ENCODE measurements at places on chromosomes 2 and 18.

GRCh38 chr2:158553257-158553656 lies 96.5 kb downstream of the PKP4 start:
- no peak for DNase-seq

DNA sequence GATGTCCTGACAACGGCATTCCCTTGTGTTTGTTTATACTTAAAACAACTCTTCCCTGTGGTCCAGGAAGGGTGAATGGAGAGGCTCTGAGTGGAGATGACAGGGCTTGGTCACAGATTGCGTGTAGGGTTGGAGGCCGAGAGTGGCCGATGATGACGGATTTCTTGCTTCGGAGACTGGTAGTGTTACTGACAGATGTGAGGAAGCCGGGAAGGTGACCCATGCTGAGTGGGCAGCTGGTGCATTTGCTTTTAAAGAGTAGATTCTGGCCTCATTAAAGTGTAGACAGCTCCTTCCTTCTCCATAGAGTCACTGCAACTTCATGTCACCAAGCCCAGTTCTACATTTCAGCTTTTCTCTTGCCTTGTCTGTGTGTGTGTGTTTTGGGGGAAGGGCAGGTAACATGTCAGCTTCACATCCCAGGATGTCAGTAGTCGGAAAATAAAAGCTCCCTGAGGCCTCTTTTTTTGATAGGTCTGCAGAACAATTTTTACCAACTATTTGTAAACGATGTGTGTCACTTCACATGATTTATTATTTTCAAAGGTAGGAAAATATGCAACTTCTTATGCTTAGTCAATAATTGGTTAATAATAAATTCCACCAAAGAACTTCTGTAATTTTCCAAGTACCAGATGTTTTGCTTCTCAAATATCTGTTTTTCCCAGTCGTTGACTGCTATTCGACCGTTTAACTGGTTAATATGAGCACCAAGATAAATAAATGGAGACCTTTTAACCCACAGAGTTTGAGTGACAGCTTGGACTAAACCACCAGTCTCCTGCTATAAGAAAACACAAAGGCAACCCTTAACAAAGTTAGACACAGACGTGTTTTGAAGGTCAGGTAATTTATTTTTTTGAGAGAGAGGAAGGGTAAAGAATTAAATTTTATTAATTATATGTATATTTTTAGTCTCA lies 436.9 kb downstream of the SLC4A3 start:
- DNase-seq, result no peak

DNA sequence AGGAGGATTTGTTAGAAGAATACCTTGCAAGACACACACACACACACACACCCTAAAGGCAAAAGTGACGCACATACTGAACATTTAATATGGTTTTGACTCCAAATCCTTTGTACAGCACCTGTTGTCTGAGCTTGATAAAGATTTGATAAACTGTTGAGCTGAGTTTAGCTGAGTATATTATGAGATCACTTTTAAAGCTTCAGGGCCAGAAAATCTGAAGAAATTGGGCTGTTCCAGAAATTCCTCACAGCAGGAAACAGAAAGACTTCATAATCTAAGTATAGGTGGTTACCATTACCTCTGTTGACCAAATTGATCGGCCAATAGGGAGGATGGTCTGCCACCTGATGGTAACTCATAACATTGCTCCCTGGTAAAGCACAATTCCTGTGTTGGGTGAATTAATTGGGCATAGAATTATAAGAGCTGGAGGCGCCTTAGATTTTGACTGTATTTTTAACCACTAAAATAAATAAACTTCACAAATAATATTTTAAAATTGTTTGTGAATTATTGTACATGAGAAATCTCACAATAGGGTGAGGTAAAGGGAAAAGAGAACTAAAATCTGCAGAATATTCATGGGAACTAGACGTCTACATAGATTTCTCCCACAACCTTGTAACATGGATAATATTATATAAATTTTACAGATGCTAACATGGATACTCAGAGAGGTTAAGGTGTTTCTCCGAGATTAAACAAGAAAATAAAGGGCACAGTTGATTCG lies 21.8 kb upstream of the RPIA start:
- DNase-seq, result peak; percentile 75

DNA sequence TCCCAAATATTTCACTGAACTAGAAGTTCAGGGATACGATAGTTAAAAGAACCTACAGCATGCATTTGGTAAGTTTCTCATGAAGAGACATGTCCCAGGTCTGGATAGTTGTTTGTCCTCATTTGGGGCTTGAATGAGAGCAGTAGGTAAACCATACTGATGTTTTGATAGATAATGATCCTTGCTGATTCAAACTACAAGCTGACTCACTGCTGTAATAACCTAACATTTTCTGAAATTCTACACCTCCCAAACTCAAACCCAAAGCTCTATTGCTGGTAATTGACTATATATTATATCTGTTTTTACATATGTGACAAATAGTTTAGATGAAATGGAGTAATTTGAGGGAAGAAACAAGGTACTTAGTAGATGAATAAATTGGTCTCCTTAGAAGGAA lies 154.1 kb upstream of the BOD1L2 start:
- no peak for DNase-seq

DNA sequence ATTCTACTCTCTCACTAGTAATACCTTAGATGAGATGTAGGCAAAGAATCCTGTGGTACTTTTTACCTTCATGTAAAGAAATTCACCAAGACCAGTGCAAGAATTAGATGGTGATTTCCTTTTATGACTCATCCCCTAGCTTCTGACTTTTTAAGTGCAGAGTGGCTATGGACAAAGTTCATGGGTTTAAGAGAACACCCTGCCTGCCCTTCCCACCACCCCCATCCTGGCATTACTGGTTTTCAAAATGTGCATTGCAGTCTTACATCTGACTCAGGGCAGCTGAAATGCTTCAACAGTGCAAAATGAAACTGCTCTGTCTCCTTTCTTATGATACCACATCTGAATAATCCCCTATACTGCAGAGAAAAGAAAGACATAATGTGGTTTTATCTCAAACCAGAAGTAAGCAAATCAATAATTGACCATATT lies 22.6 kb downstream of the MAIP1 start:
- DNase-seq, result no peak

GRCh38 chr18:57806978-57807285 lies 3.8 kb upstream of the ATP8B1 start:
- no peak for DNase-seq

DNA sequence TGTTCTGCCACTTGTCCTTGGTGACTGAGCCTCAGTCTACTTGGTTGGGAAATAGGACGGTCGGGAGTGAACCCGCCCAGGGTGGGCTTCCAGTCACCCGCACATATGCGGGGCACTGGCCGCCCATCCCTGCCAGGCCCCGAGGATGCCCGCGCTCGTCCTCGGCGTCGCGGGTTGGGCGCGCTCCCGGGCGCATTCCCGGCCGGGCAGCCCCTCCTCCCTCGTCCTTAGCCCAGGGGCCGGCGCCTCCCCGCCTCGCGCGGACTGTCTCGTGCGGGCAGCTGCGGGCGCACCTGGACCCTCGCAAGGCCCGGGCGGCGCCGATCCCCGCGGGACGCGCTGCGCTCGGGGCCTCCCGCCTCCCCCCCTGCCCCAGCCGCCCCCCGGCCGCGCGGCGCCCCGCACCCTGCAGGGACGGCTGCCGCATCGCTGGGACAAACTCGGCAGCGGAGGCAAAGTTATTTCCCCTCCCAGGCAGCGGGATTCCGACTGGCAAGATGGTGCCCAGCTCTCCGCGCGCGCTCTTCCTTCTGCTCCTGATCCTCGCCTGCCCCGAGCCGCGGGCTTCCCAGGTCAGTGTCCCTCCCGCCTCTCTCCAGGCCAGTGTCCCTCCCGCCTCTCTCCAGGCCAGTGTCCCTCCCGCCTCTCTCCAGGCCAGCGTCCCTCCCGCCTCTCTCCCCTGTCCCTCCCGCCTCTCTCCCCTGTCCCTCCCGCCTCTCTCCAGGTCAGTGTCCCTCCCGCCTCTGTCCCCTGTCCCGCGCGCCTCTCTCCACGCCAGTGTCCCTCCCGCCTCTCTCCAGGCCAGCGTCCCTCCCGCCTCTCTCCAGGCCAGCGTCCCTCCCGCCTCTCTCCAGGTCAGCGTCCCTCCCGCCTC lies at the start of gene FBLN7:
Gene FBLN7, plus strand, starts transcription at position 227 of the 874 bp plus-strand sequence. Its CDS starts 271 bp downstream, at position 498.
- DNase-seq, result no peak

DNA sequence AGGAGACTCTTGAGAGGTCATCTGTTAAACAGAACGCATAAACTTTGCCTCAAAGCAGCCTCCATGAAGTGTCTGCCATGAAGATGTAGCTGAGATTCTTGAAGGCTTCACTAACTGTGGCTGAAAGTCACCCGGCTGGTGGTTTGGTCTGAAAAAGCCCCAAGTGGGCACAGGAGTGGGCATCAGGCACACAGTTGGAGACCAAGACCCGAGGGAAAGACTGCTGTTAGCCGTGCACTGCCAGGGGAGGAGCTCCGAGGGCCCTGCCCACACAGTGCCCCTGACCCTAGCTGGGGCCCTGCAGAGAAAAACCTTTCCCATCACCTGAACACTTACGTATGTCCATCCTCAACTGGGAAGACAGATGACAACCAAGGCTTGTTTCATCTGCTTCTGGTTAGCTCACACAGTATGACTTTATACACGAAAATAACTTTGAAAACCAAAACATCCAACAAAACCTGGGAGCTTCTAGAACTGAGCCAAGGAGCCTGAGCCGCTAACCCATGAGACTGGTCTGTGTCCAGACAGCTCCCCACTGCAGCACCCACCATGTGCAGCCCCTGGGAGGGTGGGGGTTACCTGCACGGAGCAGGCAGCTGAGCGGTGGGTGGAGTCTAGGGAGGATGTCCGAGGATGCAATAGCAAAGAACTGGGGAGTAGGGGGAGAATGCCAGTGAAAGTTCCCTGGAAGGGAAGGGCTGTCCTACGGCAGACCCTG lies 15.4 kb downstream of the HJURP start:
- no peak for DNase-seq

GRCh38 chr2:9020267-9020666 lies 16.8 kb upstream of the MBOAT2 start:
- DNase-seq, result no peak

GRCh38 chr2:71557321-71557720 lies 104.0 kb downstream of the DYSF start:
- DNase-seq, result no peak

GRCh38 chr2:175036582-175037018 lies 31.4 kb upstream of the CHN1 start:
- peak; percentile 58 for DNase-seq

DNA sequence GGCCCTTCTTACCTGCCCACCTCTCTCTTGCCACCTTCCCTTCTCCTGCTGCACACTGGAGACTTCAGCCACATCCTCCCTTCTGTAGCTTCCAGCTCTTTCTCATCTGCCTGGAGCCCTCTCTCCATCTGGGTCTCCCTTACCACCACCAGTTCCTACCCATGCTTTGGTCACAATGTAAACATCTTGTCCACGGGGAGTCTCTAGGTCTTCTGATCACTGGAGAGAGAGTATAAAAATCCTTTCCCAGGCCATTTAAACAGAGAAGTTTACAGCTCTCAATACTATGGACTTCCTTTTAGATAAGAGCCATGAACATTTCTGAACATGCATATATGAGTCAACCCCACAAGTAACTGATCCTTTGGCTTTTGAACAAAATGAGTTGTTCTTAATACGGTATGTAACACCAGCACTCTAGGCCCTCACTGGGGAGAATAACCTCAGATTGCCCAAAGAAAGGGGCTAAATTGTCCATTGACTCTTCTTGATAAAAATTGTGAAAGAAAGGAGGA lies 5.8 kb downstream of the ARHGAP25 start:
- DNase-seq, result no peak

DNA sequence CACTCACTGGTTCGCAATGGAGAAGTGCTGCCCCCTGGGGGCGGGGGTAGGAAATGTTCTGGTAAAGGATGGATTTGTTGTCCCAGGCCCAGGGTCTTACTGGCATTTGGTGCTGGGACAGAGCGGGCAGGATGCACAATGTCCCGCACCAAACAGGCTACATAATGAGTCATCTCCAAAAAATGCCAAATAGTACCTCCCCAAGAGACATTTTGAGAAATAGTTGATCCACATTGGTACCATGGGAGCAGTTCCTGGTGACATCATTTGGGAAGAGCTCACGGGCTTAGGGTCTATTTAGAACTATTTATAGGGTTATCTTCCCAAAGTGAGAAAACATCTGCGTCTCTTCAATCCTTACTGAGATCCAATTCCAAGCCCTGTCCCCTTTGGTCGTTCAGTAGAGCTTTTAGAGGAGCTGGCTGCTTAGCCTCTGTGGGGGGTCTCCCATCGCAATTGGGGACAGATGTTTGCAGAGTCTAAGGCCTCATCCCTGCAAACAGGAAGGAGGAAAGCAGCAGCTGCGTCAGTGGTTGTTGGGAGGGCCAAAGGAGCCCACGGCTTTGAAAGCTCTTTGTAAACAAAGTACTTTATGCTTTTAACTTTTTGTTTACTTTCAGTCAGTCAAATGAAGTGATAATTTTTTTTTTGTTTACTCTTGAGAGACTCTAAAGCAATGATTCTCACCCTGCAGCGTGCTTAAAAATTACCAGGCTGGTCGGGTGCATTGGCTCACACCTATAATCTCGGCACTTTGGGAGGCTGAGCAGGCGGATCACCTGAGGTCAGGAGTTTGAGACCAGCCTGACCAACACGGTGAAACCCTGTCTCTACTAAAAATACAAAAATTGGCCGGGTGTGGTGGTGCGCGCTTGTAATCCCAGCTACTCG lies 49.3 kb downstream of the GREB1 start:
- DNase-seq, result peak; percentile 82

DNA sequence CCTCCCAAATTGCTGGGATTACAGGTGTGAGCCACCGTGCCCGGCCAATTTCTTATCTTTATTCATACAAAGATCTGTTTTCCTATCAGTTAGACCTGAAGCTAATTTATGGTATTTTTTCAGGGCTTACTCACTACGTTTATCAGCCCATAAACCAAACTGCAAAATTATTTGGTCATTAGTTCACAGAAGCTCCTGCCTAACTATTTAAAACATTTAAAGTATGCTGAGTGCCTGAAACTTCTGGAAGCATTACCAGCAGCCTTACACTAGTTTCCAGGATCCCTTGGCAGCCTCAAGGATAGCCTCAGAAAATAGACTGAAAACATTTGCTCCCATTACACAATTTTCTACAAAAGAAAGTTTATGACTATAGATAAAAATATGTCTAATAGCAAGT lies 68.8 kb downstream of the GALNT13 start:
- no peak for DNase-seq

DNA sequence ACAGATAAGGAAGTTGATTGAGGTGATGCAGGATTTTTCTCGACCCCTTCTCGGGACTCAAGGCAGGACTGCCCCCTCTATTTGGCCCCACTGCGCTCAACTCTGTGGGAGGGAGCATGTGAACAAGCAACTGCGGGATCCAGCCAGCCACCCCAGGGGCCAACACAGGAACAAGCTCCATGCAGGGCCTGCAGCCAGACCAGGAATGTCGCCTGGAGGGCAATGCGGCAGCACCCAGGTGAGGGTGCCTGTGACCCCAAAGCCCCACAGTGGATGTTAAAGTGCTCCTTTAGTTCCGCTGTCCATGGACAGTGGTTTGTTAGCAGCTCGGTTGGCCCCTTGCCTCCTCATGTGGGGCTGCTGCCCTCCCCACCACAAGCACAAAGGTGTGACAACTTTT lies 57.1 kb downstream of the HRH4 start:
- DNase-seq, result no peak

- no peak for DNase-seq
Observed at GRCh38 chr18:10131460-10132395, 217.9 kb downstream of the VAPA start.

- peak; percentile 30 for DNase-seq
Observed at GRCh38 chr2:24885221-24886125, 34.6 kb downstream of the ADCY3 start.

All from NAMALWA (cell line).